ENCODE measurements at places on chromosomes 5 and 9.

- DNase-seq: peak; percentile 60
These were observed 21.7 kb upstream of the FAT2 start for GRCh38 chr5:151612689-151613427.

GRCh38 chr9:114034196-114034595 lies 43.9 kb downstream of the AMBP start:
- DNase-seq: peak; percentile 29

GRCh38 chr5:137699336-137700281 lies 36.3 kb downstream of the KLHL3 start:
- no peak for DNase-seq

GRCh38 chr5:54895816-54896341 lies 89.5 kb downstream of the ESM1 start:
- no peak for DNase-seq

DNA sequence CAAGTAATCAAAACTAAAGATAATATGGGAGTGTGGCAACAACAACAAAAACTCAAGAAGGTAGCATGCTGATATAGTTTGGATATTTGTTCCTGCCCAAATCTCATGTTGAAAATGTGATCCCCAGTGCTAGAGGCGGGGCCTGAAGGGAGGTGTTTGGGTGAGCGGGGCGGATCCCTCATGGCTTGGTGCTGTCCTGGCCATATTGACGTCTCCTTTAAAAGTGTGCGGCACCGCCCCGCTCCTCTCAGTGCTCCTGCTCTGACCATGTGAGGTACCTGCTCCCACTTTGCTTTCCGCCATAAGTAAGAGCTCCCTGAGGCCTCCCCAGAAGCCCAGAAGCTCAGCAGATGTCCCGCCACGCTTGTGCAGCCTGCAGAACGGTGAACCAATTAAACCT lies 25.6 kb downstream of the MED27 start:
- no peak for DNase-seq

DNA sequence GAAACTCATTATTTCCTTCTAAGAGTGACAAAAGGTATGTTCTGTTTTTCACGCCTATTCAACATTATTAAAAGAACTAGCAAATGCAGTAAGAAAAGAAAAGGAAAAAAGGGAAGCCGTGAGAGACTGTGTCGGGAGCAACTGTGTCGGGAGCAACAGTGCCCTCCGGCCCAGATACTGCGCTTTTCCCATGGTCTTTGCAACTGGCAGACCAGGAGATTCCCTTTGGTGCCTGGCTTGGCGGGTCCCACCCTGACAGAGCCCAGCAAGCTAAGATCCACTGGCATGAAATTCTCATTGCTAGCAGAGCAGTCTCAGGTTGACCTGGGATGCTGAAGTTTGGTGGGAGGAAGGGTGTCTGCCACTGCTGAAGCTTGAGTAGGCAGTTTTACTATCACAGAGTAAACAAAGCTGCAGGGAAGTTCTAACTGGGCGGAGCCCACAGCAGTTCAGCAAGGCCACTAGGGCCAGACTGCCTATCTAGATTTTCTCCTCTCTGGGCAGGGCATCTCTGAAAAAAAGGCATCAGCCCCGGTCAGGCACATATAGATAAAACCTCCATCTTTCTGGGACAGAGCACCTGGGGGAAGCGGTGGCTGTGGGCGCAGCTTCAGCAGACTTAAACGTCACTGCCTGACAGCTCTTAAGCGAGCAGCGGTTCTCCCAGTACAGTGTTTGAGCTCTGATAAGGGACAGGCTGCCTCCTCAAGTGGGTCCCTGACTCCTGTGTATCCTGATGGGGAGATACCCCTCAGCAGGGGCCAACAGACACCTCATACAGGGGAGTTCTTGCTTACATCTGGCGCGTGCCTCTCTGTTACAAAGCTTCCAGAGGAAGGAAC lies 1237.4 kb upstream of the CDH18 start:
- no peak for DNase-seq

DNA sequence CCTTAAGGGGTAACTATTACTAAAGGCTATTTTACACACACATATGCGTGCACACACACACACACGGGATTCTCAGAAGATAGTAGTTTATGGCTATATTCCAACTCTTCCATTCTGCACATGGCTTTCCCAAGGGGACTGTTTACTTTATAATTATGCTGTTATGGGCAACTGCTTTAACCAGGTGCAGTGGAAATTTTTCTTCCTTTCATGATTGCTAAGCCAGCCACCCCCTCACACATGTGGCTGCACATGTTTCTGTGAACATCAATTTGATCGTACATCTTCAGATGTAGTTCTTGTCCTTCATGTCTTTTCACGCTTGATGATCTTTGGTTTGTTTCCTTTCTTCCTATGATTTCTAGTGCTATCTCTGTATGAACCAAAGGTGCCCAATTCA lies 37.0 kb downstream of the MRPS30 start:
- DNase-seq: no peak

DNA sequence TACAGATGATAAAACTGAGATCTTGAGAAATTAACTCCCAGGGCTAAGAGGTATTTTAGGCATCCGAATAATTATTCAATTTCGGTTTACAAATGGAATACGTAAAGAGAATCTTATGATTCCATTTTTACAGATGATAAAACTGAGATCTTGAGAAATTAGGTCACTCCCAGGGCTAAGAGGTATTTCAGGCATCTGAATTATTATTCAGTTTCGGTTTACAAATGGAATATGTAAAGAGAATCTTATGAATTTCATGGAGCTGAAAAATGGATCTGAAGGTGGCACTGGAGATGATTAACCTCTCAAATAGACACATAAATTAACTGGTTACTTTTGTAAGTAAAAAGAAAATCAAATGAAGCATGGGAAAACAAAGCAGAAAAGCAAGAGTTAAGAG lies 44.2 kb downstream of the FGF1 start:
- DNase-seq: no peak

- no peak for DNase-seq
These were observed 78.7 kb downstream of the ACTL7B start for GRCh38 chr9:108776920-108777639.

GRCh38 chr5:176180339-176180738 lies 57.9 kb upstream of the SIMC1 start:
- no peak for DNase-seq

DNA sequence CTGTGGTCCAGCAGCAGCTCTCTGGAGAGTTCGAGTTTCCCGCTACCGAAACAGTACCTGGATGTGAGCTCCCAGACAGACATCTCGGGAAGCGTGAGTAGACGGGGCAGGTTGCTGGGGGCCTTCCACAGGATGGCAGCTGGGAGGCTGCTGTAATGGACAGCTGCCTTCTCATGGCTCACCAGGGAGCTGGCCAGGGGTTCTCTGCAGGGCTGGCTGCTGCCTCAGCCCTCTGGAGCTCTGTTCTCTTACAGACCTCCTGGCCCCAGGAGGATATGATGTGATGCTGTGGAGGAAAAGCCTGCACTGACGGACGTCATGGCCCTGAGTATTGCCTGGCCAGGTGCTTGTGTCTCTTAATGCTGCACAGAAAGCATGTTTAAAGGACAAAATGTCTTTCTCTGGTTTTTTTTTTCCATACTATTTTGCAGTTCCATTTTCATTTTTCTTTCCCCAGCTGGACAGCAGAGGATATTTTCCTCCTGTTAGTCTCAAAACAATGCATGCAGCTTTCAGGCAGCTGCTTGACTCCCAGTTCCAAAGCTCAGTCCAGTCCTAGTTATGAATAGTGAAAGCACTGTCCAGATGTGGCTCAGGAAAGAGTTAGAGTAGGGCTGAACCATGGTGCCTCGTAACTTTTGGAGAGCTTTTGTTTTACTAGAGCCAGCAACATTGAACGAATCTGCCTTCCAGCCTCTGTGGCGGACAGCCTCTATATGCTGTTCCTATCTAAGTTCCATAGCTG lies 77.5 kb upstream of the RARS1 start:
- DNase-seq: no peak

DNA sequence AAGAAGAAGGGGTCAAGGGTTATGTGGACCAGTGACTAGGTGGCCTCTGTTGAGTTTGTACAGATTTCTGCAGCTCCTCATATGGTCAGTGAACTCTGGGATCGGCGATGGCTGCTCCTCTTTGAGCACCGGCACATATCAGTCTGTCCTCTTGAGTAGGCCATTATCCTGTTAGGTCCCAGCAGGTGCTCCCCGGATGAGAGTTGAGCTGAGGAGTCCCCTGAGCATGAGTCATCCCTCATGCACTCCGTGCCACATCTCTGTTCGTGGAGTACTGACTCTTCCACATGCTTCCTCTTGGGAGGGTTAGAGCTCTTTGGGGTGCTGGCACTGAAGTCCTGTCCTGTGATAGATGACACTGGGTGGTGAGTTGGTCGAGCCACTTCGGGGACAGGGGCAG lies 143.7 kb downstream of the PTTG1 start:
- no peak for DNase-seq

DNA sequence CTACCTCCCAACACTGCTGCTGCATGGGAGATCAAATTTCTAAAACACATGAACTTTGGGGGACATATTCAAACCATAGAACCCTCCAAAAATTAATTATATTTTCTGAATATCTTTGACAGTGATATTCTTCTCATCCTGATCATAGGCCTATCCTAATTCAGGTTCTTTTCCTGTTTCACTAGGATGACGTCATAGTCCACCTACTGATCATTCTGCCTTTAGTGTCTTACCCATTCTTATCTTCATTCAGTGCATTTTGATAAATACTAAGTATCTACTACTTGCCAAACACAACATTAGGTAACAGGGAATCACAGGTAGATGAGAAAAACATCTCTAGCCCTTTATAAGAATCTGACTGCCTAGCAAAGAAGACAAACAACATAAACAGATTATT lies 179.1 kb upstream of the PRLR start:
- DNase-seq: no peak

GRCh38 chr5:159263569-159263905 lies 447 bp downstream of the UBLCP1 start:
- DNase-seq: no peak
